Activated naive CD4-positive, alpha-beta T cell treated with anti-CD3 and anti-CD28 coated beads, Interleukin-2, amount 50 U/mL, for 16 hours (primary cell): ENCODE measurements at places on chromosomes 4 and X.

DNA sequence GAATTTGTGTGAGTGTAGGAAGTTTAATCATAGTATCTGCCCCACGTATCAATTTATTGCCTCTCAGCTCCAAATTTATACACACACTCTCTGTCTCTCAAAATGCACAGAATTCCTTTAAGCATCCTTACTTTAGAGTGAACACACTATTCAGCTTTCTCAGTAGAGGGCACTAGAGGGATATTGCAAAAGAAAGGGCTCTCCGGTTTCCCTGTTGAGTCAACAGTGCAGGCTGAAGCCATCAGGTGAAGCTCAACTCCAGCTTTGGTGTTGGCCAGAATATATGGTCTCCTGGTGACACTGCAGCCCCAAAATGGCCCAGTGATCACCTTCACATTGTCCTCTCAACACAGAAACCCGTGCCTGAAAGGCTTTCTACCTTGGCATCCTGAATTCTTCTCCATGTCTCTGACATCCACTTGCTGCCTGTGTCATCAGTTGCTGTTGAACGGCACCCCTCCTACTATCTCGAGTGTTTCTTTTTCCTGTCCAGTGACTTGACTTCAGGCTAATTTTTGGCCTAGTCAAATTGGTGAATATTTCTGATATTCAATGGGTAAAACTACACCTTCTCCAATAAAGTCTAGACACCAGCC lies 670.5 kb downstream of the GABRG1 start:
- no peak for DNase-seq

DNA sequence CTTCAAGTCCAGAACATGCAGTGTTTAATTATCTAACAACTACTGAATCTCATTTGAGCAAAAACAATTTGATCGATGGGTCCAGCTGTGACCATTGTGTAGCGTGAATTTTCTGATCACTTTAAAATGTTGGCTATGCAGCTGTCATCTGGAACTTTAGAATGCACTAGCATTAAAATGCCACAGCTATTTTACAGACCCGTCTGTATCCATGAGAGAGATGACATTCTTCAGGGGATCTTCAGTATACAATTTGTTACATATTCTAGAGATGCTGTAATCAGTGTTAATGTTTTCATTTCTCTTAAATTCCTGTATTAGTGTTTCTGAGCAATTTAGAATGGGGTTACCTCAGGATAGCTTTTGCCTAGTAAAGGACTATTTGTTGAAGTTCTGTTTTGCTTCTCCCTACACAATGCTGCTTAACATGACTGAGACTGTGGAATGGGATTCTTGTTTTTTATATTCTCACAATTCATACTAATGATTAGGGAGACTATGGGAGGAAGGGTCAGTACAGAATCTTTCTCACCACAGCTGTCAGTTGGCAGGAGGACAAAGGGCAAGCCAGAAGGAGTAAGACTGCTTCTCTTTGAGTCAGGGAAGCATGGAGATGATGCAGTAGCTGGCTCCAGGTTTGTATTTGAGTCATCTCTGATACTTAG lies 13.2 kb upstream of the CTSO start:
- DNase-seq, result no peak

- no peak for DNase-seq
Measured at GRCh38 chrX:95539041-95539440, 1145.6 kb upstream of the DIAPH2 start.

DNA sequence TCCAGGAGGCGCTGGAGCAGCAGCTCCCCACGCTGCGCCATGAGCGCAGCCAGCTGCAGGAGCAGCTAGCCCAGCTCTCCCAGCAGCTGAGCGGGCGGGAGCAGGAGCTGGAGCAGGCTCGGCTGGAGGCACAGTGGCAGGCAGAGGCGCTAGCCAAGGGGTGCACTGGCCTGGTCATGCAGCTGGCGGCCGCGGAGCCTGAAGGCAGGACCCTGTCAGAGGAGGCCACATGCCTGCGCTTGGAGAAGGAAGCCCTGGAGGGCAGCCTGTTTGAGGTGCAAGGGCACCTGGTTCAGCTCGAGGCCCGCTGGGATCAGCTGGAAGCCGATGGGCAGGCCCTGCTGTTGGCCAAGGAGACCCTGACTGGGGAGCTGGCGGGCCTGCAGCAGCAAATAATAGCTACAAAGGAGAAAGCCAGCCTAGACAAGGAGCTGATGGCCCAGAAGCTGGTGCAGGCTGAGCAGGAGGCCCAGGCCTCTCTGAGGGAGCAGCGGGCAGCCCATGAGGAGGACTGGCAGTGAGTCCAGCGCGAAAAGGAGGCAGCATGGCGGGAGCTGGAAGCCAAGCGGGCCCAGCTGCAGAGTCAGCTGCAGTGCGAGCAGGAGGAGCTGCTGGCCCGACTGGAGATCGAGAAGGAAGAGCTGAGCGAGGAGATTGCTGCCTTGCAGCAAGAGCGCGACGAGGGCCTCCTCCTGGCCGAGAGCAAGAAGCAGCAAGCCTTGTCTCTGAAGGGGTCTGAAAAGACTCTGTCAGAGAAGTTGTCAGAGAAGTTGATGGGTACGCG lies 13.6 kb downstream of the SMIM10L2A start:
- DNase-seq, result no peak

- DNase-seq, result no peak
Measured at GRCh38 chrX:30814978-30815377, 74.1 kb downstream of the TAB3 start.

DNA sequence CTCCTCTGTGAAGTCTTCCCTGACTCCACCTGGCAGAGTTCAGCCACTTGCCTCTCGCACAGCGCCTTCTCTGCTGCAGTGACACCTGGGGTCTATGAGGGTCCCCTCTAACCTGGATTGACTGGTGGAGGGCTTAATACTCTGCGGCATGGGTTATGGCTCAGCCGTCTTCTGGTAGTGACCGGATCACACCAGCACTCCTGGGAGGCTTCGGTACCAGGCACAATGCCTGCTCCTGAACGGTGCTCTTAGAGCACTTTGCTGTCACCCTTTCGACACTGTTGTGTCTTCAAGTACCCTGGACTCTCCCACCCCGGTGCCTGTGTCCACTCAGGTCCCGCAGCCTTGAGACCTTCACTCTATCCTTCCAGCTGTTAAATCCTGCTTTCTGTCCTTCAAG lies 50.0 kb downstream of the C4orf50 start:
- no peak for DNase-seq

DNA sequence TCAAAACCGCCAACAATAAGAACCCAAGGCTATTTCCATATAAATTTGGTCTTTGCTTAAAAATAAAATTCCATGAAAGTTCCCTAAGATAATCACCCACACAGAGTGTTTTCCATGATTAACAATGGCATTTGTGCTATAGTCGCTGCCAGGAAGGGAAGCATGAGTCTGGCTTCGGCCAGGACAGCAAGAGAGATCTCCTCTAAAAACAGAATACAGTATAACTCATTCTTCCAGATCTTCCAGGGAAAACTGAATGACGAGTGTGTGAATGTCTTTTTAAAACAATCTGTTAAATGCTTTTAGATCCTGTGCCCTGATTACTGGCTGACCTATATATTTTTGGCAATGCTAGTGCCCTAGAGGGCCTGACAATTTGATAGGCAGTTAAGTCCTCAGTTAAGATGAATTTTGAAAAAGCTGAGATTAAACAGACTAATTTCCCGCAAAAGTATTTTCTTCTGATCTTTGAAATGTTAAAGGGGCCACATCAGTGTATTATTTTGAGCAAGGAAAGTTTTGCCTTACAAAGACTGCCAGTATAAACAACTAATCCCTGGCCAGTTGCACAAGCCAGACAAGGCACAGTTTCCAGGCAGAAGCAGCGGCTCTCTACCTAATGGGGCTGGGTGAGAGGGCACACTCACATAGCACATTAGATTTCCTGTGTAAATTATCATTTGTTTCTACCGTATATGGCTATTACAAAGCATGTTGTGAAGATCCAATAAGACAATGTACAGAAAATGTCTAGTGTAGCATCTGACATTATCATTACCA lies 127.3 kb downstream of the DCHS2 start:
- no peak for DNase-seq

GRCh38 chr4:99383833-99384392 lies 31.4 kb upstream of the ADH1C start:
- DNase-seq, result no peak

- no peak for DNase-seq
Measured at GRCh38 chrX:2828344-2828958, at the start of gene GYG2. Gene GYG2, plus strand, starts transcription at chrX:2828930. Its CDS starts 1,259 bp downstream, at chrX:2830189.
